Activated CD4-positive, alpha-beta T cell treated with anti-CD3 and anti-CD28 coated beads, Interleukin-2, amount 10 ng/mL, durations not matched to agents 7 days and 5 days (primary cell): ENCODE measurements at places on chromosomes 3 and 15. TPM values are rescaled to one million over a fixed set of nuclear protein-coding genes. Genes with fewer than 3 reads are reported as not detected.

The ZNF770 gene
- 46.7 TPM for total RNA-seq

The ARHGAP31 gene
- 2.0 TPM for total RNA-seq

The NAA80 gene
- total RNA-seq, result 28.9 TPM

DNA sequence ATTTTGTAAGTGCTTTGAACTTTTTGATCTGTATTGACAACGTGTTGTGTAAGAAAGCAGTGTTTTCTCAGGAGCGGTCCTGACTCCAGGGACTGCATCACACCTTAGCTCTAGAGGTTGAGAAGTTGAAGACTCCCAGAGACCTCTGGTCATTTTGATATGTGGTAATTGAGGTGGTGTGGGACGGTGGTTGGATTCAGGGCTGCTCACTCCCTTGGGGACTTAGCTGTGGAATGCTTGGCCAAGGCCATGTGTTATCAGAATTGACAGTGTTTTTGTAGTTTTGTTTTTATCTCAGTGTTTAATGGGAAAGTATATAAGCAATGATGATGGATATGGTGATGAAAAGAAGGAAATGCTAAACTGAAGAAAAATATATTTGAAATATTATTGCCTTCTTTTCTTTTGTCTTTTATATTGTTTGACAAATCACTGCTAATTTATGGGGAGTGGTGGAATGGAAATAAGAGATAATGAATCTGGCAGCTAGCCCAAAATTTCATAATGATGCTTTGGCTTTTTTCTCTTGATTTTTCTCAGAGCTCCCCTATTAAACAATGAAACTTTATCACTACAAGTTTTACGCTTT lies 16.0 kb downstream of the CMSS1 start:
- peaks cover 2% of the 10 kb centered on the region for H3K4me1 ChIP-seq
- H3K36me3 ChIP-seq, result no peaks in the 10 kb centered on the region
- no peak overlapping the region for H3K27ac ChIP-seq
- H3K4me3 ChIP-seq, result no peak overlapping the region
- no peaks in the 10 kb centered on the region for H3K27me3 ChIP-seq
- DNase-seq, result no peak

- no peaks in the 10 kb centered on the region for H3K36me3 ChIP-seq
- no peaks in the 10 kb centered on the region for H3K27me3 ChIP-seq
- no peaks in the 10 kb centered on the region for H3K4me1 ChIP-seq
- H3K4me3 ChIP-seq, result no peak overlapping the region
These were observed 5.1 kb upstream of the DNAJA4 start for GRCh38 chr15:78259232-78259631.

- DNase-seq, result no peak
- peaks cover 2% of the 10 kb centered on the region for H3K27me3 ChIP-seq
- no peaks in the 10 kb centered on the region for H3K36me3 ChIP-seq
- H3K27ac ChIP-seq, result no peak overlapping the region
- H3K4me1 ChIP-seq, result no peaks in the 10 kb centered on the region
These were observed 189.8 kb upstream of the ATP11B start for GRCh38 chr3:182603501-182603900.

DNA sequence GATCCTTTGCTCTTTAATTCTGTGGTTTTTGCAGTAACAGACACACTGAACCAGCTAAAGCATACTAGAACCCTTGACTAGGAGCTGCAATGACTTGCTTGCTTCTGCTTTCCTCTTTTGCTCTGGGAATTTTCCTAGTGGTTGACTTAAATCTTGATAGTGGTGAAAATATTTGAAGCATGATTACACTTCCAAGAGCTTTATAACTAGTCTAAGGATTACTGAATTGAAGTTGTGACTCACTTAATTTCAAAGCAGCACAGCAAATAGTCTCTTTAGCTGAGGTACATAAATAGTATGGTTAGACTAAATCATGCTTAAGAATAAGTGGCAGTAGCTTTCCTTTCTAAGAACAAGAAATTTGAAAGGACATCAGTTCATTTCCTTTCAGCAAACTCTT lies 513.5 kb upstream of the GBE1 start:
- no peaks in the 10 kb centered on the region for H3K4me1 ChIP-seq
- no peaks in the 10 kb centered on the region for H3K27me3 ChIP-seq

GRCh38 chr15:79674124-79674465 lies 222.7 kb downstream of the MTHFS start:
- H3K4me3 ChIP-seq, result no peak overlapping the region
- no peaks in the 10 kb centered on the region for H3K36me3 ChIP-seq
- no peak overlapping the region for H3K27ac ChIP-seq
- no peak for DNase-seq
- peaks cover 15% of the 10 kb centered on the region for H3K27me3 ChIP-seq
- H3K4me1 ChIP-seq, result peaks cover 4% of the 10 kb centered on the region

- no peak overlapping the region for H3K4me3 ChIP-seq
- no peaks in the 10 kb centered on the region for H3K4me1 ChIP-seq
- no peak for DNase-seq
- H3K27ac ChIP-seq, result no peak overlapping the region
These were observed 37.1 kb upstream of the RPL35A start for GRCh38 chr3:197912741-197913476.

DNA sequence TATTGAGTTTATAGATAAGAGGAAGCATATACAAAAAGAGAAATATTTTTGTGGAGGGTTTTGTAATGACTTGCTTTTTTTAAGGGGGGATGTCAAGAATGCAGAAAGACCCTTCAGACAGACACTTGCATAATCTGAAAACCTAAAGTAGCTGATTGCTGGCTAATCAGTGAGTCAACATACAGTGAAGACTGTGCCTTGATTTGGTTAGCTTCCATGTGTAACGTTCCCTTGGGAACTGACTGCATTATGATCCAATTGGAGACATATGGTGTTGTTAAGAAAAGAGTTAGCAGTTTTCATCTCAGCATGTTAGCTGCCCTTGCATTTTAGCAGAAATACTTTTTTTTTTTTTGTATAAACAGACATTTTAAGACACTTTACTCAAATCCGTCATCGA lies 483.2 kb downstream of the RBMS3 start:
- H3K27ac ChIP-seq, result no peak overlapping the region
- H3K4me1 ChIP-seq, result no peaks in the 10 kb centered on the region
- H3K4me3 ChIP-seq, result no peak overlapping the region
- no peaks in the 10 kb centered on the region for H3K27me3 ChIP-seq
- no peak for DNase-seq
